Stimulated activated CD4-positive, alpha-beta T cell treated with anti-CD3 and anti-CD28 coated beads, Interleukin-2, amount 100 ng/mL, for 4 hours (primary cell): ENCODE measurements at places on chromosomes 4 and X.

DNA sequence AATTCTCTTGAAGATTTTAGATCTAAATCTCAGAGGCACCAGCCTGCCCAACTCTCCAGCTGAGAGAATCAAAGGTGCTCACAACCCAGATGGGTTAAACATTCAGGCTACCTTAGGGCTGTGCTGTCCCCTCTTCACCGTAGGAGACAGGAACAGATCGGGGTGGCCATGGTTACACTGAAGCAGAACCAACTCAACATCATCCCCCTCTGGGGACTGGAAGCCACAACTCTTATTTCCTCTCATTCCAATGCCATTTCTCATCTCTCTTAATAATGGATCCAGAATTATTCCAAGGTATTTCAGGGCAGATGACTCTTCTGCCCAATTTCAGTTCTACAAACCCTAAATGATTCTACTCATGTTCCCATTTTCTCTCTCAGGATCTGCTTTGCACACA, 109.7 kb downstream of the NKX6-1 start:
- DNase-seq, result no peak

GRCh38 chr4:153912301-153912700, 123.4 kb upstream of the SFRP2 start:
- DNase-seq, result no peak

DNA sequence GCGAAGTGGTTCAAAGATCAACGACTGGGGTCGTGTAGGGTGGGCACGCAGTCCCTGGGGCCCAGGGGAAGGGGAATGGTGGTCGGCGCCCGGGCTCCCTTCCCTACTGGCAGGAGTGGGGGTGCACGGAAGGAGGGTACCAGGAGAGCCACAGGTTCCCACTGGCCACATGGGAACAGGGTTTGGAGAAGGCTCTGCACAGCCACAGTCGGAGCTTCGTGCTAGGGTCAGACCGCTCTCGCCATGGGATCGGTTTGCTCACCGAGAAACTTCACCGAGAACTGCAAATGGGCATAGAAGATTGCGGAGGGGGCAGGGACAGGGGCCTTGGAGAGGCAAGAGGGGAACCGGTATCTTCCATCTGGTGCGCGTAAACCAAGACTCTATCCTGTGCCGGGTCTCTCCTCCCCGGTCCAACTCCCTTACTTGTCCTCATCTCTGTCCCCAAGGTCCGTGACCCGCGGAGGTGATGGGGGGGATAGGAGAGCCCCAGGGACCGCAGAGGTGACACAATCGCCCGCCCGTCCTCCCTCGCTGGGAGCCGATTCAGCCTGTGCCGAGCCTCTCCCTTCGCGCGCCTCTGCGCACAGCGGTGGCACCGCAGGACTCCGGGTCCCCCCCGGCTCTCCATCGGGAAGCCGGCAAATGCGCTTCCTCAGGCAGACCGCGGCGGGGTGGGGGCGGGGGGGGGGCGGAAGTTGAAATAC, 1.0 kb downstream of the SCD5 start:
- no peak for DNase-seq

DNA sequence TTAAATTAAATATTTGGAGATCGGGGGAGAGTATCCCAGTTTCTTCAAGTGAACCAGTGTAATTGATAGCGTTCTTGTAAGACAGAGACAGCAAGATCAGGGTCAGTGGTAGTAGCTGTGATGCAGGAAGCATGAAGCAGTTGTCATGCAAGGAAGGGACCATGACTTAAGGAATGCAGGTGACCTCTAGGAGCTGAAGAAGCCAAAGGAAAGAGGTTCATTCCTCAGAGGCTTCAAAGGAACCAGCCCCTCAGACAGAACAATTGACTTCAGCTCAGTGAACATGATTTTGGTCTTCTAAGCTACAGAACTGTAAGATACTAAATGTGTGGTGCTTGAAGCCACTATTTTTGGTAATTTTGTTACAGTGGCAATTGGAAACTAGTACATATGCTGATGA, 51.6 kb downstream of the GLRB start:
- DNase-seq, result no peak

DNA sequence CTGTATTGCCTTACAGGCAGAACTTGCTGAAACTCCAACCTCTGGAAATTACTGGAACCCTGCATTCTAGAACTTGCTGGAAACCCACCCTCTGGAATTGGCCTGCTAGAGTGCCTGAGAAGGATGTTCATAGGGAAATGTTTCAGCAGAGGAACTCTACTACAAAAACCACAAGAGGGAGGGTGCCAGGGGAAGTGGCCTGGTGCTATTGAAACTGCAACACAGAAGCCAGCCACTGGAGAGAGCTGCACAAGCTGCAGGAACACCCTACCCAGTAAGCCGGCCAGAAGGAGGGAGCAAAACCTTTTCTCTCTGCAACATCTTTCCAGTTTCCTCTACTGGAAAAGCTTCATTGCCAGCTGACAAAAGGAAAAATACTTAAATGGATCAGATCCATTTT, 2.5 kb upstream of the BRWD3 start:
- no peak for DNase-seq

DNA sequence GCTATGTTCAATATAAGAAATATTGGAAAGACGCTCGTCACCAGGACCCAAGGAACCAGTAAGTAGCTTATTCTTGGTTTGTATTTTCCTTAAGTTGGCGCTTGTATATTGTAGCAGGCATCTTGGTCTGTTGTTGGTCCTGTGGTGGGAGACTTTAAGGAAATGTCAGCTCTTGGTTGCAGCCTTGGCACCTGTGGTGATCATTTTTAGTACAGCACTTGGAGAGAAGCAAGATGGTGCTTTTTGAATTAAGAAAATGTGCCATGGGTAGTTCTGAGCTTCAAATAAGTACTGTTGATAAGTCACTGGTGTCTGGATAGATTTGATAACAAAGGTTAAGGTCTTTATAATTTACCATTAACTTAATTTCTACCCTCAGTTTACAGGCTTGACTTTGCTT, 1.1 kb downstream of the RPS3A start:
- no peak for DNase-seq

GRCh38 chr4:152939621-152940020, 3.5 kb downstream of the FHDC1 start:
- no peak for DNase-seq

GRCh38 chrX:24332878-24333277, 19.0 kb upstream of the SUPT20HL2 start:
- no peak for DNase-seq

- no peak for DNase-seq
These were observed 48.4 kb upstream of the SPANXN4 start for GRCh38 chrX:142977128-142977914.

DNA sequence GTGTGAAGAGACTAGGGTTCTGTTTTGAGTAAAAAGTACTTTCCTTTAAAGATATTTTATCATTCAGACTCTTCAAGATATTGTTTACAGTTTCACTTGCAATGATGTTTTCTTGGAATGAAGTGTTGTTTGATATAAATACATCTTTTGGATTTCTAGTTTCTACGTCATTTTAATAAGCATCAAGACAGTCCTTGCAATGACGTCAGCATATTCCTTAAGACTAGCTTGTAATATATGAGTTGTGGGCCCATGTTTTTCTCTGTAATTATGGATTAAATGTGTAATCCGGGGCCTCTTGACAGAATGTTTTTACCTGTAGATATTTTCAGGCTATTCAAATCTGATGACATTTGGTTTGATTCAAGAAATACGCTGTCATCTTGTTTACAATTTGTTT, 66.1 kb downstream of the RBMX2 start:
- DNase-seq, result no peak

DNA sequence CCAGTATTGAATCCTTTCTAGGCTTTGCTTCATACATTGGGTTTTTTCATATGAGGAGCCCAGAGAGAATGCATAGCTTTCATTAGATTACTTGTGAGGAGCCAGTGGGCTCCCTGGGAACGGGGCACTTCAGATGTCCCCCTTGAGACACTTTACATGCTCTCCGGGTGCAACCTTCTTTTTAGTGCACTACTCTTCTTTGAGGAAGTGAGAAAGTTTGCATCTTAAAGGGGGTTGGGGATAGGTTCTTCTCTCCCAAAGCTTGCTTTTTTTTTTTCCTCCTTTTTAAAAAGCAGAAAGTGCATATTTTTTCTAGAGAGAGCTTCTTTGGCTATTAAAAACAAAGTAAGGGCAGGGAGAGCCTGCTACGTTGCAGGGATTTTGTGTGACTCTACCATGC, 4.3 kb downstream of the HADH start:
- no peak for DNase-seq

DNA sequence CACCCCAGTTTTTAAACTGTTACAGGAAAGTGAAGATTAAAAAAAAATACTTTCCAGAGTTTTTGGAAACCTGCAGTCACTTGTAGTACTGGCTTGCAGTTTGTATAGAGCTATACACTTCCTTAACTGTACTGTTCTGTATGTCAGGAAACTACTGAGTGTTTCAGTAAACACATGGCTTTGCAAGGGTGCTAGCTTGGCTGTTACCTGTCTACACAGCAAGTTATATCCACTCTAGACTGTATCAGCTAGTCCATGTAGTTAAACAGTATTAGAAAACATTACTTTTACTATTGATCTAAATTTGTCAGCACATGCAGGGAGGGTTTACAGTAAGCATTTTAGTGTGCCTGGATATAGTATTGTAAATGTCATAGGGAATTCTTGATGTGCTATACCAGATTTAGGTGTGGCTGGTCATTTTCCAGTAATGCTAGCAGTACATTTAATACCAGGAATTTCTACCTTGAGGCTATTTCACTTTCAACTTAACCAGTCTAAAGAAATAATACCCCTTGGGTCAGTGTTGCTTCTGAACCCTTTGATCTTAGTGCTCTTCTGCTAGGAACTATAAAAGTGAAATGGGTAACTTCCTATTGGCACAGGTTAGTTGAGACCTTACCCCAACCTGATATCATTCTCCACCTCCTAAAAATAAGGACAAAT, 192.3 kb upstream of the ANKRD50 start:
- DNase-seq, result no peak

GRCh38 chr4:152112887-152113286, 352.1 kb upstream of the GATB start:
- DNase-seq, result no peak

- no peak for DNase-seq
These were observed 345.7 kb upstream of the FAT1 start for GRCh38 chr4:187069398-187069797.

DNA sequence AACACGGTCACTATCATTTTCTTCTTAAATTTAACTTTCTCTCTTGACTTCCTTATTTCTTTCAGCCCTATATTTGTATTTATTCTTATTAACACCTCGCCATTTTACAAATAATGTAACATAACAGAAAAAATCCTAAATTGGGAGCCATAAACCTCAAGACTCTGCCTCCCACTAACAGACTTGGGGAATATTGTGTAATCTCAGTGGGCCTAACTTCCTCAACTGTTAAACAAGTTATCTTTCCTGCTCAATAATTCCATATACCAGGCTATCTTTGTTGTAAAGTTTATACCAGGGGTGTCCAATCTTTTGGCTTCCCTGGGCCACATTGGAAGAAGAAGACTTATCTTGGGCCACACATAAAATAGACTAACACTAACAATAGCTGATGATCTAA, 26.2 kb downstream of the PRSS12 start:
- DNase-seq, result no peak

DNA sequence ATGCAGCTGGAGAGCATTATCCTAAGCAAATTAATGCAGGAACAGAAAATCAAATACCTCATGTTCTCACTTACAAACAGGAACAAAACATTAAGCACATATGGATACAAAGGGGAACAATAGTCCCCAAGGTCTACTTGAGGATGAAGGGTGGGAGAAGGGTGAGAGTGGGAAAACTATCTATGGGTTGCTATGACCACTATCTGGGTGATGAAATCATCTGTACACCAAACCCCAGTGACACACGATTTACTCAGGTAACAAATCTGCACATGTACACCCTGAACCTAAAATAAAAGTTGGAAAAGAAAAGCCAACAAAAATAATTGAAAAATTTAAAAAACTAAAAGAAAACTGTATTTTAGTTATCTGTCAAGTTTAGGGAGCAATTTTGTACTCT, 5.9 kb downstream of the HPGD start:
- DNase-seq, result no peak

DNA sequence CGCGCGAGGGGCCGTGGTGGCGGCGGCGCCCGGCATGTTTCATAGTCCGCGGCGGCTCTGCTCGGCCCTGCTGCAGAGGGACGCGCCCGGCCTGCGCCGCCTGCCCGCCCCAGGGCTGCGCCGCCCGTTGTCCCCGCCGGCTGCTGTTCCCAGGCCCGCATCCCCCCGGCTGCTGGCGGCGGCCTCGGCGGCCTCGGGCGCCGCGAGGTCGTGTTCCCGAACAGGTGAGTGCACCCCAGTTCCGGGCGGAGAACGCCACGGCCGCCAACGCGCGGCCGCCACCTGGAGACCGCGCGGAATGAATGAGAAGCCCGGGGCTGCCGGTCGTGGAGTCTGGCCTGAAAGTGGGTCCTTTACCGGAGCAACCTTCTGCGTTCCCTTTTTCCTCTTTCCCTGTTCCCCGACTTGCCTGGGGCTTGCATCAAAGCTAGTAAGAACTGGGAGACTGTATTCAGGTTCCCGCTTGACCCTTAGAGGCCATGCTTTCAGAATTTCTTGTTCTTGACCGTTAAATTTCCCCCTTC, 429 bp downstream of the NOCT start:
- peak; percentile 37 for DNase-seq

DNA sequence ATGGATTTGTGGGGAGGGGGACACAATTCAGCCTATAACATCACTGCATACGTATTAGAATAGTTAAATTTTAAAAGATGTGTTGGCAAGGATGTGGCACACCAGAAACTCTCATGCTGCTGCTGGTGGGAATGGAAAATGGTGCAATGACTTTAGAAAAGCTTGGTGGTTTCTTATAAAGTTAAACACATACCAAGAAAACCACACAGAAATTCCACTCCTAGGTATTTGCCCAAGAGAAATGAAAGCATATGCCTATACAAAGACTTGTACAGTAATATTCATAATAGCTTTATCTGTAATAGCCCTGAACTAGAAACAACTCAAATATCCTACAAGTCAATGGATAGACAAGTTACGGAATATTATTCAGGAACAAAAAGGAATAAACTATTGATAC, 71.3 kb upstream of the PDHA1 start:
- DNase-seq, result no peak

- no peak for DNase-seq
These were observed 142.3 kb downstream of the PDGFC start for GRCh38 chr4:156829201-156829873.

- no peak for DNase-seq
These were observed 96.5 kb upstream of the ESX1 start for GRCh38 chrX:104351173-104351769.

GRCh38 chr4:94480362-94480951, 28.7 kb downstream of the PDLIM5 start:
- no peak for DNase-seq

DNA sequence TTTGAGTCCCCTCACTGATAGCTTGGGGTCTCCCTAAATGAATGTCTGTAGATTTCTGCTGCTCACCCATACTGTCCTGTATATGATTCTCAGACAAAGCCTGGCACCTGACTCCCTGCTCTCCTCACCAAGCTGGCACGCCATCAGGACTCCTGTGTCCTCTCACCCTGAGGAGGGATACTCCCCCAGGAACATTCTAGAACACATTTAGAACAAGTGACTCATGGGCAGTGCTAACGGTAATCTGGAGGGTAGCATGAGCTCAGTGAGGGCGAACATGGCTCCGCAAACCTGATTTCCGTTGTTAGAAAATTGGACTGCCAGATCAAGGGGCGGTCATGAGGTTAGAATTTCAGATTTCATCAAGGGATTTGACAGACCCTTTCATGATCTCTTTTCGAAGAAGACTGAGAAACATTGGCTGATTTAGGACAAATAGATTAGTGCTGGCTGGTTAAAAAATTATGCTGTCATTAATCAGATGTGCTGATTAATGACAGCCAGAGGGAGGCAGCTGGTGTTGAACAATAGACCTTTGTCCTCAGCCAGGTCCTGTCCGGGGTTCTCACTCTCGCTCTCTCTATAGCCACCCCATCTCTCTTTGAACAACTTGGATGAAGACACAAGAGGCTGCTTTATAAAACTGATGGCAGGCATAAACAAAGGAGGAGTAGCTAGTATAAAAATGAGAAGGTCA, 244.3 kb downstream of the PTTG2 start:
- no peak for DNase-seq
